CD4-positive, alpha-beta T cell treated with Interleukin-17A for 1 hour (primary cell): ENCODE measurements at places on chromosomes 2 and 18.

GRCh38 chr2:41621563-41621962 lies 426.3 kb upstream of the PKDCC start:
- no peak for DNase-seq

DNA sequence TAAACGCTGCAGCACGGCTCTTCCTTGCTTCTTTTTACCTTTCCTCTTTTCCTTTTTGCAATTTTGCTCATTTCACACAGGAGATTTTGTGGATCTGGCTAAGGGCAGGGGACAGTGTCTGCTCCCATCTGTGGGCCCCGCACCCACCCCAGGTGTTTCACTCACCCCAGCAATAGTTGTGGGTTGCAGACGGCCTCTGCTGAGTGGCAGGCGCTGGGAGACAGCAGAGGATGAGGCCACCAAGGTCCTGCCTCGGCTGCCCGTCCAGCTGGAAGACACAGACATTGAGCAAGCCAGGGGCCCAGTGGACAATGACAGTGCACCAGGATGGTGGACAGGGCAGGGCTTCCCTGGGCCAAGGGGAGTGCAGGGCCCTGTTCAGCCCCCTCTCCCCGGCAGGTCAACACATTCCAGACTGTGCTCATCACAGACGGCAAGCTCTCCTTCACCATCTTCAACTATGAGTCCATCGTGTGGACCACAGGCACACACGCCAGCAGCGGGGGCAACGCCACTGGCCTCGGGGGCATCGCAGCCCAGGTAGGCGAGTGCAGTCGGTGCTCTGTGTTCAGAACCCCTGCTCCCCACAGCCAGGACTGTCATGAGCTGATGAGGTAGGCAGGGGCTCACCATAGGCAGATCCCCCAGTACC lies 35.0 kb downstream of the SNED1 start:
- DNase-seq: no peak

DNA sequence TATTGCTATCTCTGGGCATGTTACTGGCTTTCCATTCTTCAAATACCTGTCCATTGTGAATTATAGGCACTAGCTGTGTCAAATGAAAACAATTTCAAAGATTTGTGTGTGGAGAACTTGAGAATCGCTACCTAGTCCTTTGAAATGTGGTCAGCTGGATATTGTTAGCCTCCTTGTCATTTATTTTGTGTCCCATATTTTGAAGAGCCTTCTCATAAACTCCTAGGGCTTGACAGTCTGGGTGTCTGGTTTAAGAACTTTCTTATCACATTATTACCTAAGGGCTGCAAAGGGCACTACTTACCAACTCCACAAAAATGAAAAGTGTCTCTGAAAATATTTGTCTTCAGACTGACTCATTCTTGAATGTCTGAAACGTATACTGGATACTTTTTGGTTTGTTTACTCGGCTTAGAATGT lies 50.2 kb downstream of the COL4A3 start:
- no peak for DNase-seq

GRCh38 chr2:111123751-111124150 lies 3.0 kb downstream of the BCL2L11 start:
- no peak for DNase-seq

- DNase-seq: no peak
These were observed 132.1 kb downstream of the TCF4 start for GRCh38 chr18:55455938-55456337.

GRCh38 chr2:77479395-77479794 lies 42.8 kb downstream of the LRRTM4 start:
- DNase-seq: no peak

- no peak for DNase-seq
These were observed 108.4 kb downstream of the COPS8 start for GRCh38 chr2:237194081-237194480.

GRCh38 chr18:532018-532417 lies 31.5 kb upstream of the COLEC12 start:
- no peak for DNase-seq

DNA sequence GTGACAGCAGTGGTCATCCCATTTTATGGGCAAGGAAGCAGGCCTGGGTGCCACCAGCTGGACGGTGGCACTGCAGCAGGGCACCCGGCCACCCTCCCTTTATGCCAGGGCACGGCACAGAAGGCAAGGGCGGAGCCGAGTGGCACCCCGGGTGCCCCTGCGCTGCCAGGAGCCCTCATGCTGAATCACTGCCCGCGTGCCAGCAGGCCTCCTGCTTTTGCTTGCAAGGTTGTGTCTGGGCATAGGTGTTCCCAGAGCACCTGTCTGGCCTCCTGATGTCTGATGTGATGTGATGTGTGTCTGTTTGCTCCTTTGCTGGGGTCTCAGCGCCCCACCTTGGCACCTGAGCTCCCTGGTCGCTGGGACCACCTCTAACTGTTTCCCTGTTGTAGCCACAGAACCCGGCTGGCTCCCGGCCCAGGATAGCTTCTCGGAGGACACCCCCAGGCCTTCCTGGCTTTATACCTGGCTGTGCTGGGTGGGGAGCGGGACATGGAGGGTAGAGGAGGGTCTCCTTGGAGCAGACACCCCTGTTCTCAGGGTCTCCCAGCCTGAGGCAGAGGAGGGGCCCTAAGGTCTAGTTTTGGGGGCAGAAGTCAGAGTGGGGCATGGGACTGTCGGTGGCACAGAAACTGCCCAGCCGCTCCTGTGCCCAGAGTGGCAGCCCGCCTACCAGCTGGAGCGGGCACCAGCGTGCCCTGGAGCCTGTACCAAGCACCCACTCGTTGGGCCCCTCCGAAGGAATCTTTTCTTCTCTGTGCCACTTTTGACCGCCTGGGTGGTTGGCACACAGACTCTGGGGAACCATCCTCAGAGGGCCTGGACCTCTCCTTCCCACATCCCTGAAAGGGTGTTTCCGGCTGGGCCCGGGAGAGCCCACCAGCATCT lies 3.6 kb downstream of the GPC1 start:
- no peak for DNase-seq

- no peak for DNase-seq
These were observed 586.4 kb upstream of the REG3G start for GRCh38 chr2:78439122-78439521.

DNA sequence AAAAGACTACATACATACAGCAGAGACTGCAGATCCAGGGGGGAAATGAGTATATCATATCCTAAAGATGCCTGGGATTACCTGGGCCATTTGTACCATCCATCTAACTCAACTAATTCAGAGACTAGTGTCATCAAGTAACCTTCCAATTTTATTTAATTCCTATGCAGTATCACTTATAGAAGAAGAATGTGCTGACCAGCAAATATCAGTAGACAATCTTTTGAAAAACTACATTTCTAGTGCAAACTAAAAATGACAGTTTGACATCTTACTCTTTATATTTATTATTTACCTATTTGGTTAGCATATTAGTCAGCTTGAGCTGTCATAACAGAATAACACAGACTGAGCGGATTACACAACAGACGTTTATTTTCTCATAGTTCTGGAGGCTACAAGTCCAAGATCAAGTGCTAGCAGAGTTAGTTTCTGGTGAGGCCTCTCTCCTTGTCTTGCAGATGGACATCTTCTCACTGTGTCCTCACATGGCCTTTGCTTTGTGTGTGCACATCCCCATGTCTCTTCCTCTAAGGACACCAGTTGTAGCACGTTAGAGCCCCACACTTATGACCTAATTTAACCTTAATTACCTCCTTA lies 47.0 kb downstream of the NCKAP5 start:
- DNase-seq: no peak

GRCh38 chr2:159285929-159286708 lies at the start of gene WDSUB1:
Gene WDSUB1 (minus strand): TSS chr2:159286703. CDS start chr2:159283069, 3,634 bp downstream.
- DNase-seq: peak; percentile 26

DNA sequence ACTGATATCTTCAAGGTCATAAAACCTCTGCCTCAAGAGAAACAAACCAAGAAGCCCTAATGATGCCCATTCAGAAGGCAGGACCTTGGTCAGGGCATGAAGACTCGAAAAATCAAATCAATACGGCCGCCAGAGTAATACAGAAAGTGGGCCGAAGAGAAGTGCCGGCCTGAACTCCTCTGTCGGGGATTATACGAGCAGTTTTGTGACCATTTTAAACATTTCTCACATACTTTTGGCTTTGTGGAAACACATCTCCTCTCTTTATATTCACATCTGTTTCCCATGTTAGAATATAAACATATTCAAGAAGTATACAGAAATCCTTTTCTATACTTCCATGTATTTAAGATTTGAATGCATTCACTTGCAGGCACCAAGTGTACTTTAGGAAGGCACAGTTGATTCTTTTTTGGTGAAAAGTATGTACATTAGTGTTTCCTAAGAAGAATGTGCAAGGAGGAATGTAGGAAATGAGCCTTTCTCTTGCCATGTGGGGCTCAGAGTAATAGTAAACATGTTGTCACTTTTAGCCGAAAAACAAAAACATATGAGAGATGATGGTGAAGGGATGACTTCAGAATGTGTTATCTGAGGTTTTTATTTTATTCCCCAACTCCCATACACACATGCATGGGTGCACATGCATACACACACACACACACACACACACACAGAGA lies 707.9 kb upstream of the ID2 start:
- DNase-seq: no peak

GRCh38 chr18:12747530-12748315 lies 44.9 kb downstream of the PSMG2 start:
- DNase-seq: no peak

DNA sequence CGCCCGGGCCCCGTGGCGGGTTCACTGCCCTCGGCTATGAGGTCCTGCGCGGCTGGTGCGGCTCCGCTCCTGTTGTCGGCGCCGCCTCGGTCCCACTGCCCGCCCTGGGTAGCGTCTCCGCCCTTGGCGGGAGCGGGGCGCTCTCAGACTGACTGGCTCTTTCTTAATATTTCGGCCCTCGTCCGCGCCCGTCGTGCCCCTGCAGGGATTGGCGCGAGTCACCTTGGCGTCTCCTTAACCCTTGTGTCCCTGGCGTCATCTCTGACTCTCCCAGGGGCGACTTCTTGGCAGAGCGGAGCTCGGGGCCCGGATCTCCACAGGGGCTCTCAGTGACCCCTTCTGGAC lies 1.3 kb downstream of the PTMA start:
- DNase-seq: peak; percentile 54

GRCh38 chr2:48940606-48941005 lies 185.1 kb upstream of the LHCGR start:
- DNase-seq: no peak

- DNase-seq: no peak
These were observed 5.9 kb downstream of the SERPINB11 start for GRCh38 chr18:63708650-63709049.
